ENCODE measurements at places on chromosomes 5 and 9.

DNA sequence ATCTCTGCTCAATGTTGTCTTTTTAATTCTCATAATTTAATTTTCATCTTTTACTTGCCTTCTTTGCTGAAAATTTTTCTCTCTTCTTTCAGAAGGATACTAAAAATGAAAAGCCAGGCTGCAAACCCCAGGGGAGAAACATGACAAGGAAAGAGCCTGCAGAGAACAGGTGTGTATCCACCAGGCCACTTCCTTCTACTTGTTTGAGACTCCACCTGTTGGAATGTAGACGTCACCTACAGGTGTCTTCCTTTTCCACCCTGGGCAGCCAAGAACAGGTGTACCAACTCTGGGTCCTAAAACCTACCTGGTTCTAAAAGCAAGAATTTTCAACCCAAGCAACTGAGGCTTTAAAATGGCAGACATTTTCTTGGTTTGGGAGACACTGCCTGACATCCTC is 166.8 kb downstream of the ATP10B start:
- no peak for DNase-seq

- DNase-seq, result no peak
These were observed at the start of gene COL23A1 for GRCh38 chr5:178590141-178590923. TSS of gene COL23A1 (minus strand) at chr5:178590393.

DNA sequence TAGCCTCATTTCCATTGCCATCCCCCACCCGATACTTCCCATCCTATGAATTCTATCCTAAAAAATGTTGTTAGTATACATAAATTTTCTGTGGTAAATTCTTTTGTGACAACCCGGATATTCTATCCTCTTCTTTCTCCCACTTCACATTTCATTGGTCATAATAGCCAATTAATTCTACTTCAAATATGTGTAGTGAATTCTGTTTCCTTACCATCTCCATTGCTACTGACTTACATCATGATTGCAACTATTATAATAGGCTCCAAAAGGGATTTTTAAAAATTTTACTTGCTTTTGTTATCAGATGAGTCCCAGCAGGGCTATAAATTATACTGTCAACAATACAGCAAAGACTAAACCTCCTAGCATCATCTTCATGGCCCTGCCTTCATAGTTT is 1326.8 kb downstream of the PTPRD start:
- no peak for DNase-seq

GRCh38 chr5:33755231-33755630 is 136.6 kb downstream of the ADAMTS12 start:
- no peak for DNase-seq

DNA sequence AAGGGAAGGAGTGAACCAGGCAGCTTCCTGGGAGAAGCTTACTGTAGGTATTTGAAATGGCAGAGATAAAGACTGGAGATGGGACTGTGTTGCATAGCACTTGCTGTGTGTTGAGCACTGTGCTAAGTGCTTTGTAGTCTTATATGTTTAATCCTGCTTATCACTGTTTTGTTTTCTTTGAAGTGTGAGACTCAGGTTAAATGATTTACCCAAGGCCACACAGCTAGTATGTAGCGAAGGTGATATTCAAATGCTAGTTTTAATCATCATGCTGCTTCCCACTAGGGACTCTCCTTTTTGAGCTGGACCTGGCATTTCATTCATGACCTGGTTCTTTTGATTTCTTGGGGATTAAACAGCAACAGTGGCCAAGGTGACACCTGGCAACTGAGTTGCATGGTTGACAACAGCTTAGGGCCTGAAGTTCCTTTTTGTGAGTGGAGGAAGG is 35.3 kb upstream of the SPRY4 start:
- DNase-seq, result no peak

GRCh38 chr5:62587737-62588136 is 9.1 kb downstream of the LRRC70 start:
- DNase-seq, result no peak

GRCh38 chr5:102888483-102888882 is 133.4 kb downstream of the PAM start:
- no peak for DNase-seq

GRCh38 chr5:174323878-174324281 is 278.4 kb downstream of the NSG2 start:
- DNase-seq, result no peak

DNA sequence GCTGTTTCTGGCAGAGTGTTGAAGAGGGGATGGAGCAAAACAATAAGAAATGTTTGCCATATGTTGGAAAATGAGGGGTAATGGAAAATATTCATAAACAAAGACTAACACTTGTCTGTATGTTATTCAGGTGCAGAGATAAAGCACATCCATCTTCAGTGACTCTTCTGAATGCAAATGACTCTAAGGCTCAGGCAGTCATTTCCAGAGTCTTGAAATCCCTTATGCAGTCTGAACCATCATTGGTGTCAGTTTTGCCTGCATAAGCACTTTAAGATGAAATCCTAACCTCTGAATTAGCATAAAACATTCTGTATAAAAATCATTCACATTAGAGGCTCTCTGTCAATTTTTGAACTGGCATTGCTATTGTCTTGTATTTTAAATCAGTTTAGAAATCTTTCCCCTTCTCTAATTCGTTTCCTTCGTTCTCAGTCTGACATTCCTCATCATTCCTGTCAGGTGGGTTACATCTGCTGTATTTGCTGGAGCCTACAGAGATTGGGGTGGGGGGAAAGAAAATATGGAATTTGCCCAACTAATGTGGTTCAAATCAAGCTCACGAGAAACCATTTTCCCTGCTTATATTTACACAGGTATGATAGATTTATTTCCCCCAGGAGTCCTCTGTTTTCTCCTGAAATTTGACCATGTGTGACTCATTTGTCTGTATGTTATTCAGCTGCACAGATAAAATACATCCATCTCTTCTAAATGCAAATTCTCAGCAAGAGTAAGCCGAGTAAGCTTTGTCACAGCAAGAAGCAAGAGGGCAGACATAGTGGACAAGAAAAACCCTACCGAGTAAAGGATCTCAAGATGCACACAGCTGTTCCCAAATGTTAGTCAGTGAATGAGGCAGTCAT is 31.6 kb downstream of the ENC1 start:
- no peak for DNase-seq

DNA sequence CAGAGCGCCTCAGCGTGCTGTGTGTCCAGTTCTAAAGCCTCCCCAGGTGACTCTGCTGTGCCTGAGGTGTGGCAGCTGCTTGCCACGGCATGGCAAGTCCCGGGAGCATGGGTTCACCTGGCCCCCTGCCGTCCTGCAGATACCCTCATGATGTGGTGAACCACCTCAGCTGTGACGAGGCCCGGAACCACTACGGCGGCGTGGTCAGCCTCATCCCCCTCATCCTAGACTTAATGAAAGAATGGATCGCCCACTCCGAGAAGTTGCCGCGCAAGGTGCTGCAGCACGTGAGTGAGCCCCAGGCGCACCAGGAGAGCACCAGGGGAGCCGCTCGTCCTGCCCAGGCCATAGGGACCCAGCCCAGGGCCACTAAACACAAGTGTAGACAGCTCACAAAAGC is 9.5 kb downstream of the SPACA9 start:
- no peak for DNase-seq

DNA sequence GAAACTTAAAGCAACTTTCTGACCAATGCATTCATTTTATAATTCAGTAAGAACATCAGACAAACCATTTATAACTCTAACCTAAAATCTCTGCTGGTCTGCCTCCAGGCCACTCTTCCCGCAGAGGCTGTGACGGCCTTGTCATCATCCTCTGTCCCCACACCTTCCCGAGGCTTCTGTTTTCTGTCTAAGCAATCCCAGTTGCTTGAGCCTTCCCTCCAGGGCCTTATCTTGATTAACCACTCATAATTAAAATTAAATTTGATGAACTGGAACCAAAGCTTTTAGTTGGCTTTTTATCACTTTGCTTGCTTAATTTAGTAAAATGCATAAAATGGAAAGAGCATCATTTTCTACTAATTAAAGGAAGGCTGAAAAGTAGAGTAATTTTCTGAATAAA is 312.4 kb downstream of the DIRAS2 start:
- no peak for DNase-seq

GRCh38 chr5:34538026-34538672 is 118.0 kb upstream of the RAI14 start:
- no peak for DNase-seq

DNA sequence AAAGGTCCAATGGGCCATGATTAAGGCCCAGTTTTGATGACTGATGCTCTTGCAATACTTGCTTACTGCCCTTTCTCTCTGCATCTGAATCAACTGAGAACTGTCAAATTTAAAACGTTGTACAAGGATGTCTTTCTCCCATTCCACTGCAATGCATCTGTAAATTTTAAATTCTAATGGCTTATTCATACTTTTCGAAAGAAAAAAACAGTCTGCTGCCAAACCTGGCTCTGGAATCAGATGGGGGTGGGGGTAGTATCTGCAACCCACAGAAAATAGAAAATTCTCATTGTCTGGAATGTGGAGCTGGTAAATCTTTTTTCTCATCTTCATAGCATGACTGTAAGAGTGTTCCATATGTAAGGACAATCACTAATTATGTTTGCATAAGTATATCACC is 371.8 kb upstream of the RFX3 start:
- no peak for DNase-seq

GRCh38 chr9:35236692-35237091 is 74.9 kb downstream of the UNC13B start:
- DNase-seq, result no peak

DNA sequence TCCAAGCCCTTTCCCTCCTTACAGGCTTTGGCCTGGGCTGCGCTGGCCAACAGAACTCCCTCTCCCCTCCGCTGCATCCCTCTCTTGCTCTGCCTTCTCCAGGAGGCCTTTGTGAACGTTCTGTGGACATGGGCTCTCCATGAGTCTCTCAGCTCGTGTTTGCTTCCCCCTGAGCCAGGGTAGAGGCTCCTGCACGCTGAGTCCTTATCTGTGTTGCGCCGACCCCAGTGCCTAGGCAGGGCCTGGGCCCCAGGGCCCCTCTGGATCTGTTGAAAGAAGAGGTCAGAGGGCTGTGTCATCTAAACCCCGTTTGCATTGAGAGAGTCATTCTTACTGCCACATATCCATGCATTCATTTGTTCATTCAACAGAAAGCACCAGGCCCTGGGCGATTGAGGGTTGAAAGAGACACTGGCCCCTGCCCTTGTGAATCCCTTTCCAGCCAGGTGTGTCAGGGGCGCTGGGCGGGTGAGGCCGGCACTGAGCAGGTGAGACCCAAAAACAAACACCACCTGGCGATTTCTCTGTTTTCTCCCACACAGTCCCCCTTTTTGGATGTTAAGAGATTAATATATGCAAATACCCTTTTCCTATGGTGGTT is 111.2 kb upstream of the IER5L start:
- peak; percentile 38 for DNase-seq

- DNase-seq, result no peak
These were observed 112.0 kb upstream of the KCNN2 start for GRCh38 chr5:114249823-114250222.

DNA sequence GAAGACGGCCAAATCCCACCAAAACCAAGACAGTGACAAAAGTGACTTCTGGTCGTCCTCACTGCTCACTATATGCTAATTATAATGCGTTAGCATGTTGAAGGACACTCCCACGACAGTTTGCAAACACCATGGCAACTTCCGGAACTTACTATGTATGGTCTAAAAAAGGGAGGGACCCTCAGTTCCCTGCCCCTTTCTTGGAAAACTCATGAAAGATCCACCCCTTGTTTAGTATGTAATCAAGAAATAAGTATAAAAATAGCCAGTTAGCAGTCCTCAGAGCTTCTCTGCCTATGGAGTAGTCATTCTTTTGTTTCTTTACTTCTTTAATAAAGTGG is 9.5 kb downstream of the FCN2 start:
- no peak for DNase-seq

GRCh38 chr5:150662731-150663516 is 1.9 kb downstream of the MYOZ3 start:
- DNase-seq, result peak; percentile 37

DNA sequence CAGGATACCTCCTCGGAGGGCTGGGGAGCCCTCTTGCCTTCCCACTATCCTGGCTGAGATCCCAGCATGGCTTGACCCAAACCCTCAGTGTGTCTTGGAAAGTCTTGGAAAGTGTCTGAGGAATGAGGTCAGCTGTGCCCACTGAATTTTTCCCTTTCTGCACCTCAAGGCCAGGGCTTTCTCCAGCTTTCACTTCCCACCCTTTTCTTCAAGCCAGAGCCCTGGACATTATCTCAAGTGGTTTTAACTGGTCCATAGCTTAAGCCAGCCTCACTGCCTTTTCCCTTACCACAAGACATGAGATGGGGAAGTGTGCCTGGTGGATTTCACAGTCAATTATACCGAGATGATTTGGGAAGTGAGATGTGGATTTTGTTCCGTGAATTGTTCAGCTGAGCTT is 35.7 kb upstream of the LHX2 start:
- no peak for DNase-seq

DNA sequence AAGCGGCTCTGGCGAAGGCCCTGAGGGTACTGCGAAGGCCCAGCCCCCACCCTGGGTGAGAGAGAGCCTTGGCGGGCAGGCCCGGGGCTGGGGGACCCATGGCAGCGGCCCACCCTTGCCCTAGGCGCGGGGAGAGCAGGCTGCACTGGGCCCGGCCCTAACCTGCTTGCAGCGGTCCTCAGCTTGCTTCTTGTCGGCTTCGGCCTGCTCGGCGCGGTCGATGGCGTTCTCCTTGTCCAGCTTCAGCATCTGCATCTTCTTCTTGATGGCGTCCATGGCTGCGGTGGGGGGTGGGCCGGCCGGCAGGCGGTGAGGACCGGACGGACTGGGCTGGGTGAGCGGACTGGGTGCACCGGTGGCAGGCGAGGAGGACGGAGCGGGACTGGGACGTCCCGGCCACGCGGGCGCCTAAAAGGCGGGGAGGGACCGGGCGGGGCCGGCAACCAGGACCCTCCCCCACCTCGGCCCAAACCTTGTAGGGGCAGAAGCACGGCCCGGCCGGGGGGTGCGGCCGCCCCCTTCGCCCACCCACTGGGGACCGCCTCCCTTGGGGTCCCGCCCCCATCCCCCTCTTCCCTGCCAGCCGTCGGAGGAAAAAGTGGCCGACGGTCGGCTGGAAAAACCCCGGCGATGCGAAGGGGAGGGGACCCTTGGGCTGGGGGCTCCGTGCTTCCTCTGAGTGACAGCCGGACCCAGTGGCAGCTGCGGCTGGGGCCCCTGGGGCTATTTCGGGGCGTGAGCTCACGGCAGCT is at the start of gene TPM2:
TSS of gene TPM2 (minus strand) at position 384 of the 752 bp plus-strand sequence. CDS start at position 276, 108 bp downstream.
- DNase-seq, result peak; percentile 67

GRCh38 chr9:135039266-135039870 is 48.1 kb upstream of the OLFM1 start:
- no peak for DNase-seq

- no peak for DNase-seq
These were observed 947.0 kb downstream of the NR2F1-AS1 start for GRCh38 chr5:92633875-92634487.

DNA sequence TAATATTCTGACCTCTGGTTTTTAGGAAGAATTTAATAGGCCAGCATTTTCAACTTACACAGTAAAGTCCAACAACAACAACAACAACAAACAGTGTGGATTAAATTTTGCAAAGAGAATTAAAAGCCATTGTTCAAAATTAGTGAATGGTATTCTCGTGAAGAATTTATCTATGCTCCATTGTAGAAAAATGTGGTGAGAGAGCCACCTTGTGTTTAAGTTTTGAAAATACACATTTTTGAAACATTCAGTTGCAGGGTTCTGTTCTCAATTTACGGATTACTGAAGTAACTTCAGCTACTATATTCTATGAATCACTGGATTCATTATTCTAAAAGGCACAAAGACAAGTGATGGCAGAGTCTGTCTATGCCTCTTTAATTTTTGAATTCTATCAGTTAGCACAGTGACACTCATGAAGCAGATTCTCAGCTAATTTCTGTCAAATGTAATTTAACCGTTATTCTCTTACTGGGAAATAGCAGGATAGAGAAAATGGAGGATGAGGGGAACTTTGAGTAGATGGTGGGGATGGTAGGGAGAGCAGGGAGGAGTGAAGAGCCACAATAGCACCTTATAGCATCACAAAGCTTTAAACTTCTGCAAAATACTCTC is 11.0 kb downstream of the CCDC152 start:
- DNase-seq, result no peak

Data from ascending aorta (tissue), 2 donors.